ENCODE measurements at places on chromosomes 4 and X. TPM values are rescaled to one million over a fixed set of nuclear protein-coding genes. Genes with fewer than 3 reads are reported as not detected.

The ABCG2 gene
- total RNA-seq = 3.0 TPM

The ATP1B4 gene
- not detected for total RNA-seq

The PPP2R2C gene
- 0.80 TPM for total RNA-seq

The CENPC gene
- 7.5 TPM for total RNA-seq

The MAOB gene
- total RNA-seq = not detected

The SHISA3 gene
- total RNA-seq = not detected

The SMIM10L2A gene
- total RNA-seq = 0.80 TPM

The ERCC6L gene
- total RNA-seq = 2.2 TPM

The SLIT2 gene
- total RNA-seq = 4.1 TPM

The SLC4A4 gene
- 0.86 TPM for total RNA-seq

The NXT2 gene
- 9.0 TPM for total RNA-seq

The ARHGAP6 gene
- 0.08 TPM for total RNA-seq

The WDFY3 gene
- 19.7 TPM for total RNA-seq

The MAGEA2B gene
- total RNA-seq = not detected

The MAP3K15 gene
- total RNA-seq = 0.39 TPM

Measured in hair follicular keratinocyte (primary cell).